ENCODE measurements at places on chromosomes 12 and 14.

DNA sequence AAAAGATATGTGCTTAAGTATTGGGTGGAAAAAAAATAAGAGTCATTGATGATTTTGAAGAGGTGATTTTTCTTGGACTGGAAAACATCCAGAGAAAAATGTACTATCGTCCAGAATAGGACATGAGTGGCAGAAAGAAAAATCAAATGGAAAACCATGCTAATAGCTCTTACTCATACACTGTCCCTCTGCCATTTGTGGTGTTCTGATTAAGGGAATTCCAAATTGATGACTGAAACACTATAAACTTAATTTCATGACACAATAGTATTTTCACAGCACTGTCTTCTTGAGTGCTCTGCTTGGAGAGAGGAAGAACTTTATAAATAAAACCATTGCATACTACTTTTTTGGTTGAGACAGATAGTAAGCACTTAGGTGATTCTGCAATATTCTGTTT, 72.4 kb downstream of the USP15 start:
- no peak for DNase-seq

DNA sequence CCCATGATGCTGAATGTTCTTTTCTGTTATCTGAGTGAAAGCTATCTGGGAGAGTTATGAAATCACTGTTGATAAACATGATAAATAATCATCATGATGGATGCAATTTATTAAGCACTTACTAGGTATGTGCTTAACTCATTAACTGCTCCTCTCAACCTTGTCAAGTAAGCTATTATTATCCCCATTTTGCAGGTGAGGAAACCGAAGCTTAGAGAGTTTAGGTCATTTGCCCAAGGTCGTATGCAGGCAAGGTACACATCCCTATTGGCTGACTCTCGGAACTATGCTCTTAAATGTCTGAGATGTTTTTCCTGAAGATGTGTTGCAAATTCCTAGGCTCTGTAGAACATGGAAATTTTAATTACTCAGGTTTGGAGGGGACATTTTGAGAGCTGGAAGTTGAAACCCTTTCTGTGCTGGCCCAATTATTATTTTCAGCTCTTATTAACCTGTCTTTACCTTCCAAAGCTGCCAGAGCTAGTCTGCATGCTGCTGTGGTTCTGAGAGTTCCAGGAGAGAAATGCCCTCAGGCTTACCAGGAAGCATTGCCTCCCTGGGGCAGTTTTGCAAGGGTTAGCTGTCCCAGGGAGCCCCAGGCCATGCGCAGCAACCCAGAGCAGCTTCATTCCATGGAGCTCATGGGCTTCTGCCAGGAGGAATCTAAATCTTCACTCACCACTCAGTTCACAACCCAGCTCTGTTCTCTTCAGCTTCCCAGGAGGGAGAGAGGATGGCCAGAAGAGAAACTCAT, 55.6 kb upstream of the OAS1 start:
- no peak for DNase-seq

GRCh38 chr12:6850796-6851152, 312 bp downstream of the CDCA3 start:
- DNase-seq = no peak

- DNase-seq = no peak
Measured at GRCh38 chr14:33184587-33184986, 245.9 kb downstream of the NPAS3 start.

- no peak for DNase-seq
Measured at GRCh38 chr14:21075719-21076437, 5.8 kb downstream of the ARHGEF40 start.

DNA sequence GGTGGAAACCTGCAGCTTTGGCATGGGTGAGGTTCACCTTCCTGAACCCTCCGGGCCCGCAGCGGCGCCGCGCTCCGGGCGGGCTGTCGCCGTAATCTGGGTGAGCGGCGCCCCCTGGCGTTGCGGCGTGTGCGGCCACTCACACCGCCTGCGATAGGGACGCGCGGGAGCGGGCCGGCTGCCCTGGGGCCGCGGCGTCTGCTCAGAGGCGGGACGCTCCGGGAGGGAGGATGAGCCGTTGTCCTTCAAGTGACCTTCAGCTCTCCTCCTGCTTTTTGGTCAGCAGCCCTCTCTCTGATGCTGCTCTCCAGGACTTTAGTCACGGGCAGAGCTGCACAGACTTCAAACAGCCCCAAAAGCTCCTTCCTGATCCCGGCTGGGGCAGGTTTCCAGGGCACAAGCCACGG, 211.7 kb upstream of the FKBP4 start:
- no peak for DNase-seq

- DNase-seq = no peak
Measured at GRCh38 chr12:41486718-41487117, 298.6 kb downstream of the PDZRN4 start.

GRCh38 chr12:58140395-58140794, 199.0 kb downstream of the ATP23 start:
- no peak for DNase-seq

- no peak for DNase-seq
Measured at GRCh38 chr12:118150625-118151024, 14.7 kb downstream of the PEBP1 start.

DNA sequence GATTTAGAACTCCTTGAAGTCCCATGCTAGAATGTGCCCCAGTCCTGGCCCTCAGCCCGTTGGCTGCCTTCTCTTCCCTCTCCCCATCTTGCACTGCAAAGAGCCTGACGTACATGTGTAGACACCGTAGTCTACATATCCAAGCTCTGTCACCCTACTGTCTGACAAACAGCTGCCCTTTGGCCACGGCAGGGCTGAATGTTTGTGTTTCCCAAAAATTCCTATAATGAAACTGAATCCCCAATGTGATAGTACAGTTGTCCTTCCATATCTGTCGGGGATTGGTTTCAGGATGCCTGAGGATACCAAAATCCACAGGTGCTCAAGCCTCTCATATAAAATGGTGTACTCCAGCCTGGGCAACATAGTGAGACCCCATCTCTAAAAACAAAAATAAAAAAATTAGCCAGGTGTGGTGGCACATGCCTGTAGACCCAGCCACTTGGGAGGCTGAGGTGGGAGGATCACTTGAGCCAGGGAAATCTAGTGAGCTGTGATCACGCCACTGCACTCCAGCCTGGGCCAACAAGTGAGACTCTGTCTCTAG, 12.3 kb upstream of the TFCP2 start:
- no peak for DNase-seq
